ENCODE measurements at places on chromosomes 6 and 20.

- DNase-seq = no peak
These were observed 13.8 kb upstream of the RNF8 start for GRCh38 chr6:37339741-37340638.

GRCh38 chr20:62888406-62888805 is 26.8 kb upstream of the TCFL5 start:
- no peak for DNase-seq

- DNase-seq = no peak
These were observed 248.7 kb downstream of the C6orf118 start for GRCh38 chr6:165060720-165061119.

DNA sequence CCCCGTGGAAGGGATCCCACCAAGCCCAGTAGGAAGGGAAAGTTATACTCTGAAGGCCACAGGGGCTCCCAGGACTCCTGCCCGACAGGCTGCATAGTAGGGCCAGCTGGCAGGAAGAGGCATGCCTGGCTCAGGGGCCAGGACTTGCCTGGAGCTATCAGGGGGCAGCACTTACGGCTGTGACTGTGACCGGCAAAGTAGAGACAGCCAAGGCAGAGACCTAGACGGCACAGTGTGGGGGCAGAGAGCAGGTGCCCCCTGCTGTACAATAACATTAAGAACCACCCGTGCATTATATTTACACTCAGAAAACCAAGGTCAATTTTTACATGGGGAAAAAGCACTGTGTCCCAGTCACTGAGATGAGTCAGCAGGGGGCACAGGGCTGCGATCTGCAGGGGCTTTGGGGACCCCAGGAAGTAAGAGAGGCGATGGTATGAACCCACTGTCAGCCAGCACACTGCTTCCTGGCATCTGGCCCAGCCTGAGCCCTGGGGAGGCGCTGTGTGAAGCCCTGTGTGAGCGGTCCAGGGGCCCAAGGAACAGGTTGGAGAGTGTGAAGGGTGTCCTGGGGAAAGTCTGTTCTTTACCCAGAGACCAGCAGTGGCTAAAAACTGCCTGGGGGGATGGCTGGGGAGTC is 9.9 kb downstream of the CCDC167 start:
- no peak for DNase-seq

DNA sequence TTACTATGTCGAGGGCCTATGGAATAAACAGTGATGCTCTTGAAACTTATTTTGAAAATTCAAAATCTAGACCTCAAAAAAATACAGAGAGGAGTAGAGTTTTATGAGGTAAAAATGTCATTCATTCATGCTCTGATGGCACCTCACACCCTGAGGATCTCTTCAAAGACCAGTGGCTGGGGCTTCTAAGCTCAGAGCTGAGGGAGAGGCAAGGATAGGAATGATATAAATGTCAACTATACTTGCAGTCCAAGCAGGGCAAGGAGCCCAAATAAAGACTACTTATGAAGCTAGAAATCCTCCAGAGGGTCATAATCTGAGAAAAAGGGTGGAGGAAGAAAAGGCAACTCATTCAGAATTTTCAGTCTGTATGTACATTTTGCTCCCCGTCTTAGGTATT is 136.7 kb upstream of the CARMIL1 start:
- no peak for DNase-seq

GRCh38 chr6:167731216-167731615 is 95.5 kb upstream of the AFDN start:
- no peak for DNase-seq

GRCh38 chr6:38789256-38789655 is 74.1 kb downstream of the DNAH8 start:
- no peak for DNase-seq

DNA sequence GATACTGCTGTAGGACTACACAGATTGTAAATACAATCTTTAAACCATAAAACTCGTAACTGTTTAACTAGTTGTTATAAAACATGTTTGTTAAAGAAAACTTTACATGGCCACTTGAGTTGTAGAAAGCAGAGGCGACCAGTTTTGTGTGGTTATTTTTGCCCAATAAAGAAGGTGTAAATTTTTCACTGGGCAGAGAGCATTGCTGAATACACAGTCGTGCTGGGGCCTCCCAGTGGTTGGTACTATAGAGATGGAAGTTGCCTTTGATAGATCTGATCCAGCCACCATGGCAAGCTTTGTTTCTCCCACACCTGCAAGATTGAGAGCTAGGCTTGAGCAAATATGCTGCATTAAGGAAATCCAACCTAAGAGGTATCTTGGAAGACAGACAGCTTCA is 34.0 kb upstream of the YWHAB start:
- DNase-seq = no peak

DNA sequence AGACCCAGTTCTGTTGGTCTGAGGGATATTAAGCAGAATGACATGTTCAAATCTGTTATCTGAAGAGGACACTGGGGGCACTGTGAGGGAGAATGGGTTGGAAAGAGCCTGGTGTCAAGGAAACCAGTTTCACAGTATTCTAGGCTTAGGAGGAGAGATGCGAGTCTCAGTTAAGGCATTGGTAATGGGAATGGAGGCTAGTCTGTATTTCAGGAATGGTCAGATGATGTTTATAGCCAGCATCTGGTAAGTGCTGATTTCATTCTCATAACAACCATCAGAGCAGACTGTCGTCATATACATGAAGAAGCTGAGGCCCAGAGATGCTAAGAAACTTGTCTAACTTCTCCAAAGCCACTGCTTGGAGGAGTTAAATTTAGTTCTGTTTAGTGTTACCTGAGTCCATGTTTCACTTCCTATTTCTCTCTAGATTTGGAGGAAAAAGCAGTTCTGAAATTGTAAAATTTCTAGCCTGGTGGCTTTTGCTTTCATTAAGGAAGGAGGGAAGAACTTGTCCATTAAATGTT is 242.0 kb downstream of the ARID1B start:
- no peak for DNase-seq

DNA sequence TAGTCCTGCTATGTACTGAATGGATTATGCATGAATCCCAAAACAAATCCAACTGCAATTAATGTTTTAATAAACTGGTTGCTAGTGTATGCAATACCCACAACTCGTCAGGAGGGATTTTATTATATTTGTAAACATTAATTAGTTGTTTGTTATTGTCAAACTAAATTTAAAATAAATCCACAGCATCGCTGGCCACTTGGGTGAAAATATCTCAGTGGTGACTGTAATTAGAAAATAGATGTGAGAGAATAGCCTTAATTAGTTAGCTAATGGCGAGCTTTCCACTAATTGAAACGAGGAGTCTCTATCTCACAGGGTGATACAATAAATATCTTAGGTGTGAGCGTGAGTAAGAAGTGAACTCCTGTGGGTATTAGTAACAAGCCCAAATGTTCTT is 176.8 kb downstream of the LINC00237 start:
- no peak for DNase-seq

DNA sequence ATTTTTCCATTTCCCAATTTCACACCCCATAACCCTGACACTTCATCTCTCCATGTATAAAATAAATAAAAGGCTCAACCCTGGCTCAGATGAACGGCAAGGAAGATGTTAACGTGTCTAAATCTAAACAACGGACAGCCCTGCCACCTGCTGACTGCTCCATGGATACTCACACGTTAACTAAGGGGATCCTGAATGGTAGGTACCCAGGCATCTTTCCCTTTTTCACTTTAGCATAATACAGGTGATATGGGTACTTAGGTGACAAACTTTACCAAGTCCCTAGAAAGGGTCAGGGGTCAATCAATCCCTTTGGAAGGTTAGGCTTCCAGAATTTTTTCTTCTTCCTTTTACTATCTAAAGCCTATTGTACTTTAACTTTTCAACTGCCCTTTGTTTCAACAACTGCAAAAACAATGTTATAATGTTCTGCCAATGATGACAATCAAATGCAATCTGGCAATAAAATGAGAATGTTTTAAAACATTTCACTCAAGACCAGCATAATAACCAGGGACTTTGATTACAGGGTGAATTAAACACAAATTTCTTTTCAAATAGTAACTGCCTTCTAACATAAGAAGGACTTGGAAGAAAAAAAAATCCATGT is 52.4 kb upstream of the IPCEF1 start:
- peak; percentile 12 for DNase-seq

GRCh38 chr6:38990475-38990874 is 58.1 kb upstream of the GLP1R start:
- DNase-seq = no peak

DNA sequence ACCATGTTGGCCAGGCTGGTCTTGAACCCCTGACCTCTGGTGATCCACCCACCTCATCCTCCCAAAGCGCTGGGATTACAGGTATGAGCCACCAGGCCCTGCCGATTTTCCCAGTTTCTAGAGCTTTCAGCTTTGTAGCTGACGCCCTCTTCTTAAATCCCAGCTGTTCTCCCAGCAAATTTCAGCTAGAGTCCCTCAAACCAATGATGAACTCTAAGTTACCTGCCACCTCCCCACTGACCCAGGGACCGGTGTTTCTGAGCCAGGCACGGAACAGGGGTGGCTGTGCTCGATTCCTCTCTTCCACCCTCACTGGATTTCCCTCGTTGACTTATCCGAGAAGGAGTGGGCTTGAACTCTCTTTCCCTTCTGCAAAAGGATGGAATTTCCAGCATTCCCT is 39.1 kb downstream of the SUN5 start:
- DNase-seq = no peak

GRCh38 chr20:33667245-33667675 is 517 bp downstream of the ACTL10 start:
- DNase-seq = no peak

GRCh38 chr6:119566546-119567260 is 217.1 kb upstream of the MAN1A1 start:
- DNase-seq = no peak

DNA sequence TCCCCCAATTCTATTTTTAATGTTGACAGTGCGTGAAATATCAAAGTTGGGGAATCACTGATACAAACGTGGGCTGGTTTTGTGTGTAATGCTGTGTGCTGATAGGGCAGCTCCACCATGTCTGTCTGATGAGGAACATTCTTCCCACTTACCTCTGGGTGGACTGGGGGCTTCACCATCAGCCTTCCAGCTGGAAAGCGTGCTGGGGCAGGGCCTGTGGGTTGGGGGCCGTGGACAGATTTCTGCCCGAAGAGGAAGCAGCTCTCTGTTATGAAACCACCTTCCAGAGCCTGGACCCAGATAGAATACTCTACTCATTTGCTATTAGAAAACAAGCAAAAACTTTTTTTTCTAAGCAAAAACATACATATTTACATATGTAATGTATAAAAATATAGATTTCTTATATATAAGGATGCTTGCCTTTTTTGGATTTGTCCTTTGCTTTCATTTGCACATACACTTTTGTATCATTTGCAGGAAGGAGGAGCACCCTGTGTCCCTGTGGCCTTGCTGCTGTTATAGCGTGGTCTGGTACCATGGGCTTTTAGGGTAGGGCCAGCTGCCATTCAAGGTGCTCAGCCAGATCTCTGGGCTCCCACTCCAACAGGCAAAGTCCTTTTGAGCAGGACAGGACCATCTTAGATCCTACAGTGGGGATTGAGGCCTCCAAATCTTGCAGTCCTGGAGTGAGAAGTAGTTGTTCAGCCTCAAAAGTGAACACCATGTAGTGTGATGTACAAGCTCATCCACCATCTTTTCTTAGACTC is 48.1 kb downstream of the DUSP22 start:
- no peak for DNase-seq

DNA sequence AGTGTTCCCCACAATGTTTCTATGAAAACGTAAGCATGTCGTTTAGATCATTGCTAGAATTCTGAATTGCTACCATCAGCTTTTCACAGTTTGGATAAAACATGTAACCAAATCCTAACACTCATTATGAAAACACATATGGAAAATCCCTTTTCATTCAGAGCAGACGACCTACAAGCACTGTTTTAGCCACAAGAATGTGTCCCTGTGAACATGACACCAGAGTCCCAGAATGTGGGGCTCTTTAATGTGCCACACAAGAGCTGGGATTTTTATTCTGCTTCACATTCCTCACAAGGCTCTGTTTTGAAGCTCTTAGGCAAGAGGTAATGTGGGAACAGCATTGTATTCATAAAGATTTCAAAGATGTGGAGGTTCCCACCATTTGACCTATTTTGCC is 141.1 kb upstream of the CITED2 start:
- no peak for DNase-seq

- DNase-seq = no peak
These were observed 11.2 kb downstream of the ZBTB2 start for GRCh38 chr6:151379933-151380847.

- DNase-seq = no peak
These were observed 21.7 kb downstream of the KCNK5 start for GRCh38 chr6:39207416-39208222.

DNA sequence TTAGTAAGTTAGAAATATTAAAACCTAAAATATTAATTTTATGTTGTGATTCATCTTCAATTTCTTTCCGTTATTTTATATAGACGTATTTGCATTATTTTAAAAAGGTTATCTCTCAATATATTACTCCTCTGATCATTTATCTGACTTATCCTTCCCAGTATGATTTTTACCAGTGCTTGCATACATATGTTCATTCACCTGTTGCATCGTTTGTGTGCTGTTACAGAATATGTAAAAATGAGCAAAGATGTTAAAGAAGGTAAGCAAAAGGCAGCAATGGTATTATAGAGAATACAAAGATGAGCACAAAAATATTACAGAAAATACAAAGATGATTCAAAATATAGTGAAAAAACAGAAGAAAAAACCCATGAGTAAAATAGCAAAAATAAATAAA is 48.9 kb downstream of the SYCP2 start:
- no peak for DNase-seq

All from GM12891 (cell line).